ENCODE measurements at places on chromosomes 4 and X.
A peak's percentile ranks its signal among the peaks of the same experiment; 100 is the strongest.

- DNase-seq = no peak
These were observed 78.8 kb downstream of the TMEM164 start for GRCh38 chrX:110081740-110082139.

GRCh38 chr4:145871209-145871608 lies 67.4 kb downstream of the ZNF827 start:
- no peak for DNase-seq

- no peak for DNase-seq
These were observed 79.8 kb downstream of the RLIM start for GRCh38 chrX:74534569-74535038.

GRCh38 chr4:175891851-175892250 lies 79.8 kb upstream of the GPM6A start:
- DNase-seq = peak; percentile 42

DNA sequence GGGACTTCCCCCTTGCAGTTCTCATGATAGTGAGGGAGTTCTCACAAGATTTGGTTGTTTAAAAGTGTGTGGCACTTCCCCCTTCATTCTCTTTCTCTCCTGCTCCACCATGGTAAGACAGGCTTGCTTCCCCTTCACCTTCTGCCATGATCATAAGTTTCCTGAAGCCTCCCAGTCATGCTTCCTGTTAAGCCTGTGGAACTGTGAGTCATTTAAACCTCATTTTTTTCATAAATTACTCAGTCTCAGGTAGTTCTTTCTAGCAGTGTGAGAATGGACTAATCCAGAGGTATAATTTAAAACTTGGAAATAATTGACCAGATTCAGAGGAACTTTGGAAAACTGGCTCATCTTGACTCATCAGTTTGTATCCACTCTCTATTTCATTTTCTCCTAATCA lies 129.0 kb downstream of the TMEM47 start:
- no peak for DNase-seq

DNA sequence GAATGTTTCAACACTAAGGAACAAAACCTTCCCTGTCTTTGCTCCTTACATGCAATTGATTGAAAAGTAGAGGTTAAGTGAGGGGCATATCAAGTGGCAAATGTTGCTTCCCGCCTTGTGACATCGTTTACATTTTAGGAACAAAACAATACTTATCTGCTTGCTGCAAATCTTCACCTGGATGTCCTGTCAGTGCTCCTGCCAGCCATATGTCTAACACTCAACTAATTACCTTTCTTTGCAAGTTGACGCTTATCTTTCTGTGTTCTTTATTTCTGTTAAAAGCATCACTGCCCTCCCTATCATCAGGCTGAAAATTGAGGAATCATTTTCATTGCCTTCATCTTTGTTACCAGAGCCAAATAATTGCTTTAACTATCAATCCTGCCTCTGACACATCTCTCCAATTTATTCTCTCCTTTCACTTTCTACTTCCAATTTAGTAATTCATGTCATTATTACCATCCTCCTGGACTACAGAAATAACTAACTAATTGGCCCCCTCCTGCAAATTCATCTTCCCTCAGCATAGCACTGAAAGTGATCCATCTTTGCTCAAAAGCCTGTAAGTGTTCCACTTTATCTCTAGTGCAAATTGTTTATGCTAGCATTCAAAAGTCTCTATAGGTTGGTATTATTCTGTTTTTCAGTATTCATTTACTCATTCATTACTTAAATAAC lies 298.7 kb upstream of the ATOH1 start:
- DNase-seq = no peak

- DNase-seq = no peak
These were observed 313.4 kb downstream of the LDB2 start for GRCh38 chr4:16585053-16585452.

Data from cerebellar nuclear complex (tissue), 1 donor.